ENCODE measurements at places on chromosomes 2 and 18.

GRCh38 chr2:103402944-103403343 lies 641.1 kb downstream of the TMEM182 start:
- no peak for DNase-seq

DNA sequence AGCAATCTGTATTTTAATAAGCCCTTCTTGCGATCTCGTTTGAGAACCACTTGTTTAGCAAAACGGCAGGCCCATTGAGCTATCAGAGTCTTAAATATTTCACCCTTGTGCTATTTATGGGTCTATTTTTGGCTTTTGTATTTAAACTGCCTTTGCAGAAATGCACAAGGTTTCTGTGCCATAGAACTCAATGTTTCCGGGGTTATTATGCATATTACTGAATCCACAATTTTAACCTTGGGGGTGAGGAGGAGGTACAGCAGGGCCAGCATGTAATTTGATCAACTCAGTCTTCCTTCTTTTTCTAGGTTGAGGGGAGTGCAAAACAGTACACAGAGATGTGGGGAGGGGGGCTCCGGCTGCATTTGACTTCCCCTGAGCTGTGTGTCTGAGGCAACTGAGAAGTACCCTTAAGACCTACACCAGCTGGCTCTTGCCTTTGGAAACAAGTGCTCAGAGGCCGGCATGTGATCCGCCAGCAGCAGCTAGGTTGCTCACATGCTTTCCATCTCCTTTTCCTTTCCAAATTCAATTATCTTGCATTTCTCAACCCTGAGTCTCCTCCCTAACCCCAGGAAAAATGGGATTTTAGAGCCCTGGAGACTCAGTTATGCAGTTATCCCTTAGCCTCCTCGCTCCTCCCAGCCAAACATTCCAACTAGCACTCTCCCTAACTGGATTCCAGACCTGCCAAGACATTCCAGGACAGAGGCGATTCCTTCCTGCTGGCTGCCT lies 103.0 kb downstream of the HNRNPLL start:
- DNase-seq, result no peak

DNA sequence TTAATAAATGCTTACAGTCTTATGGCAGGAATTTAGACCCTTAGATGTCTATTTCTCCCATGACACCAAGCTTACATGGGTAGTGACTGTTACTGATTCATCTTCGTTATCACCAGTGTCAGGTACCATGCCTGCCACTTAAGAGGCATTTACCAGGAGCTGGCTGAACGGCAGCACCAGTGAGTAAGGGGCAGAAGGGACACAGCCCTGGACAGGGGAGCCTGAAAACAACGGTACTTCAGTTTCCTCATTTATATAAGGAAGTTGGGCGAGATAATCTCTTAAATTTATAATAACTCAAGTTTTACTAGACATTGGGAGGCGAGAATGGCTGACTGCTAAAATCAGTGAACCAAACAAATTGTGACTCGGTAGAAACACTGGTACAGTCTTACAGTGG lies 1.2 kb downstream of the COA5 start:
- DNase-seq, result no peak

DNA sequence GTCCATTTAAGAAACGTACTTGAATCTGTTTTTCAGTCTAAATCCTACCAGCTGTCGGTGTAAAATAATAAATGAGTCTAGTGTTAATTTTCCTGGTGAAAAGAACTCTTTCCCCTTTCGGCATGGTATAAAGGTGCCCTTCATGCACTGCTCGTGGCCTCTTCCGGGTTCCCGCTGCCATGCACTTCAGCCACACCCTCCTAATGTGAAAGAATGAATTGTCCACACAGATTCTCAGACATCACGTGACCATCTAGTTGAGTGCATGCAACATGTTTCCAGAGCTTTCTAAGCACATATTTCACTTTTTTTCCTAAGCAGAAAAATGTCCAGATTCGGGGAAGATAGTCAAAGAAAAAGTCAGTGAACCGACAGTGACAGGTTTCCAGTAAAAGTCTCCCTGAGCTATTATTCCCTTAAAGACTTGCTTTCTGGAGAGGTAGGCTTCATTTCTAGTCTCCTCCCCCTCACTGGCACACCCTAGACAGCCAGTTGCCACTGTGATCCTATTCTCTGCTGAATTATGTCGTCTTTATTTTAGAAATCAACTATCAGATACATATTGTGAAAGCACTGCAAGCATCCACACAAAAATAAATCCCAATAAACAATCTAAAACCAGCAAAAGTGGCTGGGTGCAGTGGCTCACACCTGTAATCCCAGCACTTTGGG lies 65.9 kb upstream of the RPL31 start:
- no peak for DNase-seq

DNA sequence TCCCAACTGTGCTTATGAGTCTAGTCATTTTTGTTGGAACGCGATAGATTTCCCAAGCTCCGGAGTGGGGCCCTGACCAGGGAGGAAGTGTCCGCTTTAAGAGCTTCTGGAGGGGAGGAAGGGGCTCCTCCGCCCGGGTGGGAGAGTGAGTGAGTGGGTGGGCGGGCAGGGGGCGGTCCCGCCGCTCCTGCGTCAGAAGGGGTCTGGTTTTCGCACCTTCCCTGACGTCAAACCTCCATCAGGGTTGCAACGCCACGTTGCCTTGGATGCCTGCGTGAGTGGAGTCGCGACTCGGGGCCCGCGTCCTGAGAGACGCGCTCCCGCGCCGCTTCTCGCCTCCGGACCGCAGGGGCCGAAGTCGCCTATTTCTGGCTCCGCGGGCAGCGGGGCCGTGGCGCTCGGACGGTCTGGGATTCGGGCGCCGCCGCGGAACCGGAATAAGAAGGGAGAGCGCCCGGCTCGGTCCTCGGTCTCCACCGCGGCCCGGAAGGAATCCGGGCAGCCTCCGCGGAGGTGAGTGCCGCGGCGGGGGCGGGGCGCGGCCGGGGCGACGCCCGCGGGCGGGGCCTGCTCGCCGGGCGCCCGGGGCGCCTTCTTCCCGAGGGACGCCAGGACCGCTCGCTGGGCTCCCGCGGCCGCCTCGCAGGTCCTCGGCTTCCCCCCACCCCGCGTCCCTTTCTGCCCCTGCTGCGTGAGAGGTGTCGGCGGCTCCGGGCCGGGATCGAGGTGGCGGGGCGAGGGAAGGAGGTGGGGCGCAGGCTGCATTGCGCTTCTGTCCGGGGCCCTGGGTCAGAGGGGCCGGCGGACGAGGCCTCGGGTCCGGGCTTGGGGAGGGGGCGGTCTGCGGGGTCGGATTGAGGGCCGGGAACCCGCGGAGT lies at the start of gene ZDBF2:
TSS of gene ZDBF2 (plus strand) at position 230 of the 878 bp plus-strand sequence. CDS start 7,187 bp downstream, outside the sequence.
- no peak for DNase-seq

- no peak for DNase-seq
These were observed 50.4 kb upstream of the SMIM21 start for GRCh38 chr18:75477900-75478299.

DNA sequence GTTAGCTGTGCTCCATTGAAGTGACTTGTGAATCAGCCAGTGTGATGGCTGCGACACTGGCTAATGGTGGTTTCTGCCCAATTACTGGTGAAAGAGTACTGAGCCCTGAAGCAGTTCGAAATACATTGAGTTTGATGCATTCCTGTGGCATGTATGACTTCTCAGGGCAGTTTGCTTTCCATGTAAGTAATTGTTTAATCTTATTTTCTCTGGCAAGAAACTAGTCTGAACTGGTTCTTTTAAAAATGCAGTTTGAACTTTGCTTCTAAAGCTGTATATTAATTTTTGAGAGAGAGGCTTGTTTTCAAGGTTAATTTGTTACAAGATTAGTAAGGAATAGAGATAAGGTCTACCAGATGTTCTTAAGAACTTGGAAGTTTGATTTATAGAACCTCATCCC lies 46.7 kb downstream of the GLS start:
- no peak for DNase-seq

DNA sequence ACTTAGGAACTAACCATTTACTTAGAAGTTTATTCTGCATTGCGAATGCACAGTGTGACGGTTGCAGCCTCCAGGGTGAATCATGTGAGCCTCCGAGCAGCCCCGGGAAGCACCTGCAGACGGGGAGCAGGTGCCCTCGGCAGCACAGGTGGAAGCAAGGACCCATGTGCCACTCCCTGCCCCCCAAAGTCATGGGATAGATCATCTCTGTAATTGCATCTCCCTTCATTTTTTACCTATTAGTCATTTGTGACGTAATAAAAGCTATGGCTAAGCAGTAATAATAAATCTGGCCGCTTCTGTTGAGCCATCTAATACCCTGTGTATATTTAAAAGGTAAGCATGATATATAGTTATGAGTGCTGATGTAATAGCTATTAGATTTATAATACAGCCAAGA lies 97.2 kb downstream of the PTGR3 start:
- no peak for DNase-seq

DNA sequence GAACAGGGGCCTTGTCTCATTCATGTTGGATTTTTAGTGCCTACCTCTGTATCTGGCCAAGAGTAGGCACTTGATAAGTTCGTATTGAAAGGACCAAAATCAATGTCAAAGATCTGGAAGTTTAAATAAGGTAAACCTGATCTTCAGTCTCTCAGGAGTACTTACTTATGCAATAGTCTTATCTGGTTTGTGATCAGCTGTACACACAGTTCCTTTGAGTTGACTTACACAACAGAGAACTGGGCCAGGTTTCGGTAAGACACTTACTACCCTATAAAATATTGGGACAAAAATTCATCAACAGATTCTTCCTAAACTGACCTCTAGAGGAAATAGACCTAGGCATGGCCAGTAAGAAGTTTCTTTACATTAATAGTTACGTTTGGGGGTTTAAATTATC lies 113.6 kb upstream of the NXPH2 start:
- DNase-seq, result no peak

- DNase-seq, result no peak
These were observed 634.2 kb upstream of the TMEFF2 start for GRCh38 chr2:192828947-192829346.

DNA sequence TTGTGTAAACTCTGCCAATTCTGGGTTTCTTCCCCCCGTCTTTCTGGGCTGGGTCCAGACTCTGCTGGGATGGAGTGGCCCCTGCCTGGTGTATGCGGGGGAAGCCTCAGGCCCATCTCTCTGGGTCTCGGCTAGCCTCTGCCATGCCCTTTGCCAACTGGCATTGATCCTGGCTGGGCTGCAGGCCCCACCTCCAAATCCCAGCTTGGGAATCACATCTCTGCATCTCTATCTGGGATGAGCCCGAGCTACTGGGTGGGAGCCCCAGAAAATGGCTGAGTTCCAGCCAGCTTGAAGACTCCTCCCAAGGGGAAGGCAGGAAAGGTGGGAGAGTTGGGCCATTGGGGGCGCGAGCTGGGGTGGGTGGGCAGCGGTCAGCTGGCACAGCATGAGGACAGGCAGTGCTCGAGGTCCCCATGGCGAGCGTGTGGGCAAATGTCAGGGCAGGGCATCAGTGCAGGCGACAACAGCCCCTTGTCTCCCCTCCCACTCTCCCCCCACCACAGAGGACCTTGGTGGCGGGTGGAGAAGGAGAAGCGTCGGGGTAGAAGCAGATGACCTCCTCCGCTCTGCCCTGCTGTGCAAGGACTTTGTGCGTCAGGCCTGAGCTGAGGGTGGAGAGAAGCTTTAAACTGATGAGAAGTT lies 139.4 kb downstream of the ASB1 start:
- DNase-seq, result no peak

GRCh38 chr2:221202431-221202830 lies 369.7 kb downstream of the EPHA4 start:
- no peak for DNase-seq

GRCh38 chr18:11327391-11328009 lies 178.1 kb upstream of the PIEZO2 start:
- no peak for DNase-seq

- DNase-seq, result no peak
These were observed 108.1 kb upstream of the KCTD1 start for GRCh38 chr18:26656431-26656943.

- DNase-seq, result no peak
These were observed 125.8 kb upstream of the MYO3B start for GRCh38 chr2:170052151-170052550.

DNA sequence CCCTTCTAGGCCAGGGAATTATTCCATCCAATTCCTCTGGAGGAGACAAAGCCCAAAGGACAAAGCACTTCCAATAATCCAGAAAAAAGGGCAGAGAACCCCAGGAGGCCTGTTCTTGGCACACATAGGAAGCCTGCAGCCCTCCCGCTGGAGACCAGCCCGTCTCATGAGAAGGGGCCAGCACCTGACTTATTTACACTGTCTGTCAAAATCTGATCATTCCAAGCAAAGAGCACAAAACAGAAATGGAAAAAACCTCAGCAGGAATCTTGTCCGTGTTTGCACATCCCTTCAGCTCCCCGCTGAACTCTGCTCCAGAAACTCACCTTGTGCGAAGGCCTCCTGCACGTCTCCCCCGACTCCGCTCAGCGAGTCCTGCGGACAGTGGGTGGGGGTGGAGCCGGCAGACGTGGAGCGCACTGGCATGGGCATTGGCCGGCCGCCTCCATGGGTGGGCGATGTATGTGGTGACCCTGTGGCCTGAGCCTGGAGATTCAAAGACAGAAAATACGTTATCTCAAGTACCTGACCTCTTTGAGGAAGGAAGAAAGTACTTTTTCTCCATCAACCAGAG lies 46.2 kb upstream of the DNMT3A start:
- DNase-seq, result no peak

DNA sequence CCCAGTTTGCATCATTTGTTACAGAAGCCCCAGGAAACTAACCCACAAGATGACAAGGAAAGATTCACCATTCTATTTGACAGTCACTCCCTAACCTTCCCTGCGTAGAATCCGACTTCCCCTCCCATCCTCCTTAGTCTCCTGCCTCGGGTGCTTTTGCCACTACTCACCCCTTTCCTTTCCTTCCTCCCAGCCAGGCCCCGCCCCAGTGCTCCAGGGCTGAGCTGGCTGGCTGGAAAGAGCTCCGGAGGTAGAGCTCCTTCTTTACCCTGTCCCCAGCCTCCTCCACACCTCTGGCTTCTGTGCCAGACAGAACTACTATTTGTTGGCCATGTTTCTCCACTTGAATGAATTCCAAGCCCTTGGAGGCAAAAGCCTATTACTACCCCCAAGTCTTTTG lies 317.6 kb upstream of the NCKAP5 start:
- no peak for DNase-seq

DNA sequence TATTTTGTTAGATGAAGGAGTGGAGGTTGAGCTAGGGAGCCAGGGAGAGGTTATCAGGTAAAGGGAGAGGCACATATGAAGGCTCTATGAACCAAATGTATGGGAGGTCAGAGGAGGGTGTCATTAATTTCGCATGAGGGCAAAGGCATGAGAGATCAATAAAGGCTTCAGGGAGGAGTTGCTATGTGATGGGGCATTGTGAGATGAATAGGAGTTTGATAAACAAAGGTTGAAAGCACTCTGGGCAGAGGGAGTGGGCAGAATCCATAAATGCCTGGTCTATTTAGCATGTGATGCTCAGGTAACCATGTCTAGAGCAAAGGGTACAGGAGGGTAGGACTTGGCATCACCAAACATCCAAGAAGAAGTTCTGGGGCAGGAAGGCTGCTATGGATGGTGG lies 273.4 kb downstream of the HAUS1 start:
- DNase-seq, result no peak

Measured in stimulated activated CD4-positive, alpha-beta T cell treated with anti-CD3 and anti-CD28 coated beads, Interleukin-1b, Interleukin-23, amount 100 ng/mL, for 1 hour (primary cell).